Suppressor macrophage treated with lipopolysaccharide for 4 hours (primary cell): ENCODE measurements at places on chromosomes 4 and X.

DNA sequence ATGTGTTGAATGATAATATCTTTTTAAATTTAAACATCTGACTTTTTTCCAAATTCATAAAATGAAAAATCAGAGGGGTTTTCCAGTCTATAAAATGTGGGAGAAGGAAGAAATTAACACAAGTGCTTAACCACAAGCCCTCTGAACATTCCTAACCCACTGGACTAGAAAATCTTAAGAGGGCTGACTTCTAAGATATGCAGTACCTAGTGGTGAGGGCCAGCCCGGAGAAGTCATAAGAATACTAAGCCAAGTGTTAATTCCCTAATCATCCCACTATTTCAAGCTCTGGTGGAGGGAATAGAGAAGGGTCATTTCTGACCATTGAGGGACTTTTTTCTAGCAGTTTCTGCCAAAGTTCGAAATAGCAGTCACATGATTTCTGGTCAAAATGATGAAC is 86.9 kb upstream of the NEIL3 start:
- no peak for DNase-seq

DNA sequence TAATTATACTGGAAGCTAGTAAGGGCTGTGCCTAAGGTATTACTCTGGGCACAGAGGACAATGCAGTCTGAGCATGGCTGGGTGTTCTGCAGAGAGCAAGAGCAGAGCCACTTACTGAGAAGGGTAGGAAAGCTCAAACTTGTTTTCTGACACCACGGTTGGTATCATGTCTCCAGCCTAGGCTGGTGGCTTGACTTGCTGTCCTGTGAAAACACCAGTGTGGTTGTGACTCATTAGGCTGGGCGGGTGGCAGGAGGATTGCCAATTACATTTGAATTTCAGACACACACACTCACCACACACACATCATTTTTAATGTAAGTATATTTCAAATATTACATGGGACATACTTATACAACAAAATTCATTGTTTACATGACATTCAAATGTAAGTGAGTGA is 19.7 kb upstream of the MTM1 start:
- peak; percentile 32 for DNase-seq

DNA sequence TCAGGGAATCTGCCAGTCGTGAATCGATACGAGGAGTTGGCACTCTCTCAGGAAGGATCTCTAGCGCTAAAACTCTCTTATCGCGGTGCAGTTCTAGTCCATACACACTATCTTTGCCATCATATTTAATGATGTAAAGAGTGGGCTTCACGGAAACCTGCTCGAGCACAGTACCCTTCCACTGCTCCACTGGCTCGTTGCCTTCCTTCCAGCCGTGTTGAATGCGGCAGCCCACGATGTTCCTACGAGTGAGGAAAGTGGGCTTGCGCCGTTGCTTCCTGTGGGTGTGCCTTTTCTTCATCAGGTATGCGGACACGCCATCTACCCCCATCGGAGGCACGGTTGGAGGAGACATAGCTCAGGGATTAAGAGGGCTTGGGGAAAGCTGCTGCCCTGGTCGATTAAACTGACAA is 661 bp downstream of the SPIN4 start:
- no peak for DNase-seq

DNA sequence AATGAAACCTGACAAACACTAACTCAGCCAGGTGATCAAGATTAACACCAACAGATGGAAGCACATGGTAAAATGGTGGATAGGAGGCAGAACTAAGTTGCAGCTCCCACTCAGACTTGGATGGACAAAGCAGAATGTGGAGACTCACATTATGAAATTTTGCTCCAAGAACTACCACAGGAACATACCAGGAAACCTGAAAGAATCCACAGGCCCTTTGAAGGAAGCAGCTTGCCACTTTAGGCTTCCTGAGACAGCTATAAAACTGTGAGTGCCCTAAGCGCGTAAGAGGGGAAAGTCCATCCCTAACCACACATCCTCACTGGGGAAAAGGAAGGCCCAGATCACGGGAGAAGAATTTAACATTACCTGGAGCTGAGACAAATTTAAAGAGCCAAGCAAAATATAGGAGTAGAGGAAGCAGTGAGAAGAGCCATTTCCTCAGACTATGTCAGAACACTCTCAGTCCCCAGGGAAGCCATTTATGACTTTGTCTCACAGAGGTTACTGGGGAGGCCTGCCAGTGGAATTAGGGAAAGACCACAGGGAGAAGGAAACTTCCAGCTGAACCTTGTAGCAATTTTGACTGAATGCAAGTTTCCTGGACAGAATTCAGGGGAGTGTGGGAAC is 224.5 kb downstream of the TEX13C start:
- DNase-seq, result no peak

DNA sequence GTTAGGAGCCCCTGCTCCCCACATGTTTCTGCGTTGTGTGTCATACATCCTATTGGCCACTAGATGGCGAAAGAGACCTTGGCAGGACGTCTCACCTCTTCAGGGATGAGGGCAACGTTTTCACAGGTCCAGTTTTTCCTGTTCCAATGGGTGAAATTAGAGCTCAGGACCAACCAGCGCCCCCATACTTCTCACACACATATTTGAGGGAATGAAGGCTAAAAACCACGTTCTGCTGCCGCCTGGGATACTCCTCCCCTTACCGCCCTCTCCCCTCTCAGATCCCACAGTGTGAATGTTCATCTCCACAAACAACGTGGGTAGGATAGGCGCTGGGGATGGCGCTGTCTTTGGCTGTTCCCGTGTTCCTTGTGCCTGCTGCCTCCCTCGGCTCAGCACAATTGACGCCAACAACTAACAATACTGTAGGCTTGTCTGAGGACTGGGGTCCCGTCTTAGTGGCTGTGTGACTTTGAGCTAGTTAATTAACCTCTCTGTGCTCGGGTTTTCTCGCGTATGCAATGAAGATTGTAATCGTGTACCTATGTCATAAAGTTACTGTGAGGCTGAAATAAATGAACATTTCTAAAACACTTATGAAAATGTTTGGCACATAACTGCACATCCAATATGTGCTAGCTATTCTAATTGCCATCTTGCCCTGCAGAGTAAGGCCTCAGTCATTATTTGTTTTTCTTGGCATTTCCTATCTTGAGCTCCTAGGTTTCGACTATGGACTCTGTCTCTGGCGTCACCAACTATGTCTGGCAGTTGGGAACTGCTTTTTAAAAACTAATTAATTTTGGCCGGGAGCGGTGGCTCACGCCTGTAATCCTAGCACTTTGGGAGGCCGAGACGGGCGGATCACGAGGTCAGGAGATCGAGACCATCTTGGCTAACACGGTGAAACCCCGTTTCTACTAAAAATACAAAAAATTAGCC is 181.3 kb upstream of the STK26 start:
- peak; percentile 54 for DNase-seq
